ENCODE measurements at places on chromosomes 6 and 20.

- DNase-seq, result no peak
Measured at GRCh38 chr6:101011186-101011585, 130.1 kb upstream of the ASCC3 start.

GRCh38 chr6:64230530-64230929 is 594.9 kb downstream of the PHF3 start:
- DNase-seq, result no peak

DNA sequence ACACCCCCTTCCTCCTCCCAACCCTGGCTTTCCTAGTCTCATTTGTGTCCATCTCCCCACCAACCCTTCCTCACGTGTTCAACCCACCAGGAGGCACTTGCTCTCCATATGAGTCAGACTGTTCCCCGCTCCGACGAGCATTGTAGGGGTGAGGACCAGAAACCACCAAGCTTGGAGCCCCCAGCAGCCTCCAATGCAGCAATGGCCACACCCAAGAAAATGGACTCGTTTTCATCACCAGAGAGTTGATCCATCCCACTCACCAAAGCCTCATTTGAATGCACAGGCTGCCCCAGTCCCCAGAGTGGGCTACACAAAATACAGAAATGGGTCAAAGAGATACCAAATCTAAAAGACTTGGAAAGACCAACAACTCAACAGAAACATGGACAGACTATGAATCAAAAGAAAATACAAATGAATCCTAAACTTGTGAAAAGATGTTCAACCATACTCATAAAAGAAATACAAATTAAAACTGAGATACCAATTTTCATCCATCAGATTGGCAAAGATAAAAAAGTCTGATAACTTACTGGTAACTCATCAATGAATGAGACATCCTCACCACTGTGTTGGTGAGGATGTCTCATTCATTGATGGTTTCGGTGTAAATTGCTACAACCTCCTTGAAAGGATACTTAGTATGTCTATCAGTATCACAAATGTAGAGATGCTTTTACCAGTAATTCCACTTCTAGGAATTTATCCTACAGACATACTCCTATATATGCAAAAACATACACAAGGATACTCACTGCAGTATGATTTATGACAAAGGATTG is 68.1 kb downstream of the TRERF1 start:
- no peak for DNase-seq

- DNase-seq, result no peak
Measured at GRCh38 chr6:71724456-71725125, 161.8 kb upstream of the RIMS1 start.

DNA sequence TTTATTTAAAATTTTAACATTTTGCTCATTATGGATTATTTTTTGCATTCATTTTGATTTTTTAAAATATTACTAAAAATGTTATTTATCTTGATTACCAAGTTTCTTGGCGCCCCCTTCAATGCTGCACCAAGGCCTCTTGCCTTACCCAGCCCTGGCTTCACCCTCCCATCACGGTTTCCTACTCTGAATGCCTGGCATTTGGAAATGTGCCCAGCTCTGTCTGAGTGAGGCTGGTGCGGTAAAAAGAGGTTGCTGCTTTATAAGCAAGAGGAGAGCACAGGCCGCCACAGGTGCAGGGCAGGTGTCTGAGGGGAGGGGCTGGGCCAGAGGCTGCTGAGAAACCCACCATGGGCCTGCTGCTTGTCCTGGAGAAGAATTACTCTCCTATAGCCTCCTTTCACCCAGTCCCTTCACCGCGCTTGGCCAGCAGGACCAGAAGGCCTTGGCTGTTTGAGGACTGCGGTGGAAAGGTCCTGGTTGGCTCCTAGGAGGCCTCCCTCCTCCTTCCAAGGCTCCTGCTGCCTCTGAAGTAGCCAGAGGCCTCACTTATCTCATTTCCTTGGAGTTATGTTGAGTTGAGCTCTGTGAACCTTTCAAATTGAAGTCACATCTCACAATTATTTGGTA is 62.6 kb downstream of the BANF2 start:
- no peak for DNase-seq
